ENCODE measurements at places on chromosomes 12 and 14.

DNA sequence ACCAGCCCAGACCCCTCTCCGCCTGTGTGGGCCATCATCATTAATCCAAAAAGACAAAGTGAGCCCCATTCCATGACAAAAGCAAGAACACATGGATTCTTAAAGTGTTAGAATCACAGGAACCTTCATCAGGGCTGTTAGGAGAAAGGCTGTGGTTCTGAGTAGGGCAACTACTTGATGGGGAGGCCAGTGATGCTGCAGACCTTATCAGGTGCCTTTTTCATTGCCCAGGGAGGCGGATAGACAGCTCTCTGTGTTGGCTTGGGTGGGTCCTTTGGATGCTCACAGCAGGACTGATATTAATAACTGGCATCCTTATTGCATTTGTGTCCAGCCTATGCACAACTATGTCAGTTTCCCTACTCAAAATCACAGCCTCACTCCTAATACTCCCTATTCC lies 2.3 kb downstream of the HEBP1 start:
- H3K4me1 ChIP-seq = peaks cover 24% of the 10 kb centered on the region
- no peak overlapping the region for H3K27ac ChIP-seq
- no peaks in the 10 kb centered on the region for H3K27me3 ChIP-seq
- no peak overlapping the region for H3K4me3 ChIP-seq

GRCh38 chr14:43161477-43161876 lies 1345.6 kb downstream of the FSCB start:
- no peaks in the 10 kb centered on the region for H3K27me3 ChIP-seq
- no peaks in the 10 kb centered on the region for H3K36me3 ChIP-seq
- H3K4me1 ChIP-seq = no peaks in the 10 kb centered on the region
- no peak overlapping the region for H3K27ac ChIP-seq

- no peaks in the 10 kb centered on the region for H3K36me3 ChIP-seq
- DNase-seq = no peak
- H3K4me3 ChIP-seq = no peak overlapping the region
- no peaks in the 10 kb centered on the region for H3K4me1 ChIP-seq
- no peak overlapping the region for H3K27ac ChIP-seq
Measured at GRCh38 chr14:97120611-97121031, 323.4 kb downstream of the VRK1 start.

- H3K36me3 ChIP-seq = no peaks in the 10 kb centered on the region
- H3K4me1 ChIP-seq = no peaks in the 10 kb centered on the region
- no peak for DNase-seq
- H3K27me3 ChIP-seq = peaks cover 4% of the 10 kb centered on the region
- no peak overlapping the region for H3K4me3 ChIP-seq
Measured at GRCh38 chr12:109558374-109559199, 14.7 kb downstream of the MMAB start.

- no peaks in the 10 kb centered on the region for H3K4me1 ChIP-seq
- DNase-seq = peak; percentile 76
- H3K27me3 ChIP-seq = no peaks in the 10 kb centered on the region
- no peak overlapping the region for H3K27ac ChIP-seq
Measured at GRCh38 chr12:58346032-58346632, 404.8 kb downstream of the ATP23 start.

DNA sequence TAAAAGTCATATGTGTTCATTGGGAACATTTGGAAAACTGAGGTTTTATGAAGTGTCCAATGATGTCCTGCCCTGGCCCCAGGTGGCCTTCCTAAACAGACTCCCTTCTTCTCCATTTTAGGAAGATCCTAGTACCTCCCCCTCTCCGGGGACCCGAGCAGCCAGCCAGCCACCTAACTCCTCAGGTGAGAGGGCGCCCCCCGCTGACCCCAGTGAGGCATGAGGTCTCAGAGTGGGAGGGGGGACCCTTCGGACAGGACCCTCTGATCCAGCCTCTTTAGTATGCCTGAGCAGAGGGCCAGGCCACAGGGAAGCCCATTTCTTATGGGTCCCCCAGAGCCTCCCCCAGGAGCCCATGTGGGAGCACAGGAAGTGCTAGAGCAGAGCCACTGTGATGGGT lies 23.7 kb downstream of the DEGS2 start:
- no peaks in the 10 kb centered on the region for H3K4me1 ChIP-seq
- no peak overlapping the region for H3K27ac ChIP-seq
- no peaks in the 10 kb centered on the region for H3K36me3 ChIP-seq
- no peak overlapping the region for H3K4me3 ChIP-seq
- DNase-seq = no peak
